ENCODE measurements at places on chromosomes 2 and 18.

- no peak for DNase-seq
Observed at GRCh38 chr2:207635468-207636200, 10.4 kb upstream of the METTL21A start.

GRCh38 chr2:227884511-227884947 is 13.1 kb downstream of the DAW1 start:
- DNase-seq: no peak

- DNase-seq: no peak
Observed at GRCh38 chr18:43034683-43035500, 80.6 kb downstream of the RIT2 start.

DNA sequence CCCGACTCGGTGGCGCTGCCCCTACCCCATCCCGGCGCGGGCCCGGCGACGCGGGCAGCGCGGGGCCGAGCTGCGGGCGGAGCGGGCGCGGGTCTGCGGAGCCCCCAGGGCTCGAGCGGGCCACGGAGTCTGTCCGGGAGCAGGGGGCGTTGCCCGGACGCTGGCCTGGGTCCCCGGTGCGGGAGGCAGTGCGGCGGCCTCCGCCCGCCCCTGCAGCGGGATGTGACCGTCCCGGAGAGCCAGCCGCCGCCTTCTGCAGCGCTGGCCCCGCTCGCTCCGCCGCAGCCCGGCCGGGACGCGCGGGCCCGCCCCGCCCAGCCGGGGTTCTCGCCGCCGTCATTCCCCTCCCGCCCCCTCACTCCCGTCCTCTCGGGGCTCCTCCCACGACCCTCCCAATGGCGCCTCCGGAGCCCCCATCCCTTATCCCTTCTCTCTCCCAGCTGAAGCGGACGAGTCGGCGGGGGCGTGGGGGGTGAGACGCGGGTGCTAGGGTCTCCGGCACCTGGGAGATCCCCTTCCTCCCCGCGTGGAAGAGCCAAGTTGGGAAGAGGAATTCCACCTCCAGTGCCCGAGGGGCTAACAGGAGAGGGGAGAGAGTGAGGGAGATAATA is at the start of gene FNDC4:
Gene FNDC4 (minus strand): TSS at position 257 of the 611 bp plus-strand sequence. CDS start 521 bp downstream, outside the sequence.
- DNase-seq: no peak

DNA sequence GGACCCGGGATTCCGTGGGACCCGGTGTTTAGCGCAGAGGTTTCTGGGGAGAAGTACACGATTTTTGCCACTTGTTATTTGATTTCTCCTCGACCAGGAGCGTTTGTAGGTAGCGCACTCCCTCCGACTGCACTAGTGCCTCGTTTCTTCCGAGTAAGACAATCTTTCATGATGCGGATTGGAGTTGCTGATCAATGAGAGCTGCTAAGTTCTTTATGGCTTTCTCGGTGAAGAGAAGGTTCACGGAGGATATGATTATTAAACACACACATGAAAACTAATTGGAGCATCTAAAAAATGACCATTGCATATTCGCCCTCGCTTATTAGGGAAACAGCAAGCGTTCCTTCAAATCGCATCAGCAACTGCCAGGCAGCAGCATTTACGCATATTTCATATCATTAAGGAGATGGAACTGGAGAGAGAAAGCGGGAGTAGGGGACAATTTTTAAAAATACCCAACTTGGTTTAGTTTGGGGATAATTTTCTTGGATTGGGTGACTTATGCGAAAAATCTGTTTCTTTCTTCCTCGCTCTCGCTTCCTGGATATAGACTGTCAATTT is 616 bp downstream of the EML6 start:
- DNase-seq: no peak

DNA sequence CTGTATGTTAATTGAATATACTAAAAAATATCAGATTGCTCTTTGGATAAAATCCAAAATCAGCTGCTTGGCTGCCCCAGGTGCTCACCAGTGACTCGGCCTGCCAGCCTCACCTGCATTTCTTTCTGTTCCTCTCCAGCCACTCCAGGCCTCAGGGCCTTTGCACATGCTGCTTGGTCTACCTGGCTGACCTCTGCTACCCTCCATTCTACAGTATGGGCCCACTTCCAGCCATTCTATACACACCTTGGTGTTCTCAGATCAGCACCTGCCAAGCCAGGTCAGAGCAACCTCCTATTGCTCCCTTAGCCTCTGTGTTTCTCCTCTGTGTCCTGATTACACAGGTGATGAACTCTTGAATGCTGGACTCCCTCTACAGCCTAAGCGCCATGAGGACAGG is 106.6 kb upstream of the TWIST2 start:
- no peak for DNase-seq

DNA sequence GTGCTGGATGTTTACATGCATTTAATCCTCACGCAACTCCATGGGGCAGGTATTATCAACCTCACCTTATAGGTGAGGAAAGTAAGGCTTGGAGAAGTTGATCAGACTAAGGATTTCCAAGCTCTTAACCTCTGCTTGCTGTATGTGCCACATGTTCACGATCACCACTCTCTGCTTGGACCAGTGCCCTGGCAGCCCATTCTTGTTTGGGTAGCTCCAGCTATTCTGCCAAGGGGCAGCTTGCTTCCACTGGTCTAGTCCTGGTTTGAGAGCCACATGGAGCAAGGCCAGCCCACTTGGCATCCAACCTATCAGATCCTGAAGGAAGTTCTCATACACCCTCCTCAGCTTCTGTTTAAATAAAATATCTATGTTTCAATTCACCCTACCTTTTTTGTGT is 14.3 kb downstream of the PLB1 start:
- DNase-seq: no peak

GRCh38 chr18:28735731-28736130 is 558.8 kb upstream of the CDH2 start:
- no peak for DNase-seq

DNA sequence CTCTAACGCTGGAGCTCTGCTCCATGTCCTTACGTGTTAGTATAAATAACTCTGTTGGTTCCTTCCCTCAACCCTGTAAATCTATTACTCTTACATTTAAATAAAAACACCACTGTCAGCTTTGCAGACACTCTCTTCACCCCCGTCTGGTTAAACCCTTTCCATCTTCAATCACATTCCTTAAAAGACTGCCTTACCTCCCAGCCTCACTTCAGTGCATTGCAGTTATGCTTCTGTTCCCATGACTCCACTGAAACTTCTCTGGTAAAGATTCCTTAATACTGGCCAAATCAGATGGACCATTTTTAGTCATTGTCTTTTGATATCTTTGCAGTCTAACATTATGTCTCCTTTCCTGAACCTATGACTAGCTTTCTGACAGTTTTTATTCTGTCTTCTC is 61.7 kb downstream of the EML4 start:
- DNase-seq: no peak

DNA sequence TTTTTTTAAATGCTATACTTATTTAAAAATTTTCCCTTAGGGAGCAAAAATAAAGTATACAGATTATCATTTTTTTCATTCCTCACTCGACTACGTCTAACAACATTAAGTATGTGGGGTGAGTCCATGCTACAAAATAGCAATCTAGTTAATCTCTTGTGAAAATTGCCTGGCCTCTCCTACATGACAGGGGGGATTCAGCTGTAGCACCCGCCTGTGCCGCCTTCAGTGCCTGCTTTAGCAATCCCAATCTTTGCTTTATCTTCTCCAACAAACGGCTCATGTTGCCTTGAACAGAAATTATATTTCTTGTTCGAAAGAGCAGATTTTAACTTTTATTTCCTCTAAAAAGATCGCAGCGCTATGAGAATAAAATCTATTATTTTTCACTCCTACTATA is 2.4 kb upstream of the SOX11 start:
- DNase-seq: no peak

GRCh38 chr2:30348825-30349224 is 98.2 kb upstream of the LCLAT1 start:
- DNase-seq: no peak

GRCh38 chr2:8934338-8934737 is 69.1 kb downstream of the MBOAT2 start:
- DNase-seq: no peak

- no peak for DNase-seq
Observed at GRCh38 chr2:130884503-130884902, 47.8 kb downstream of the ARHGEF4 start.

DNA sequence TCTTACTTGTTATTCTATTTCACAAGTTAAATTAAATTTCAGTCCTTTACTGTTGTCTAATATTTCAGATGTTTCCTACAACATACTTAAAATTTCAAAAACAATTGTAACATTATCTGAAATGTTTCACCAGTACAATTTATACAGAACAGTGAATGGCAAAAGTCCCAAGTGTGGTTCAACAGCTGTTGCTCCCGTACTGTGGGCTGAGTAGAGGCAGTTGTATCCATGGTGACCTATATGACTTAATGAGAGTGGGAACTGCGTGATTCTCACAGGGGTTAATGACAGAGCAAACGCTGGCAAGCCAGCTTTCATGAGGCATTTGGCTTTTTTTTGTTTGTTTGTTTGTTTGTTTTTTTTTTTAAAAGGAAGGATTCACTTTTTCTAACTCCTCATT is 5.3 kb upstream of the PLCL1 start:
- no peak for DNase-seq

- no peak for DNase-seq
Observed at GRCh38 chr2:102708847-102709559, 52.8 kb upstream of the TMEM182 start.

DNA sequence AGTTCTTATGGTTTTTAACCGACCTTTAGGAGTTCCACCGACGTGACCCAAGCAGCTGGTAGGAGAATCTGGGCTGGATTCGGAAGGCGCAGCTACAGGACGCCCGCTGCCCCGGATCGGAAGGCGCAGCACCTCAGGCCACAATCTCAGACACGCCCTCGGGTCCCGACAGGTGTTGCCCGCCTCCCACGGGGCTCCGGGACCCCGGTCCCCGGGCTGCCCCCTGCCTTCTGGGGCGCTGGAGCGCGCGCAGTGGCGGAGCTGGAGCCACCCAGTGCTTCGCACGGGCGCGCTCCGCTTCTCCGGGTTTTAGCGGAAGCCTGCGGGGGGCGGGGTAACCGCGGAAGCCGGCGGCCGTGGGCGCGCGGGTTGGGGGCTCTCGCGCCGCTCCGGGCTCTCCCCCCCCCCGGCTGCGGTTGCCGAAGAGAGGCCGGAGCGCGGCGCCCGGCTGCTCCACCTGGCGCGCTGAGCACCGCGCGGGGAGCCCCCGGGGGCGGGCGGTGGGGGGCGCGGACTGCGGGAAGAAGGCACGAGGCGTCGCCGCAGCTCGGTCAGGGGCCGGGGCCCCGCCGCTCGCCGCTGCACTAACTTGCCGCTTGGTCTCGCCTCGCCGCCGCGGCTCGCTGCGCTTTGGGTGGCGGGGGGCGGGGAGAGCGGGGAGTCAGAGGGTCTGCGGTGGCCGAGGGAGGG is 718.8 kb downstream of the DPP10 start:
- DNase-seq: no peak

DNA sequence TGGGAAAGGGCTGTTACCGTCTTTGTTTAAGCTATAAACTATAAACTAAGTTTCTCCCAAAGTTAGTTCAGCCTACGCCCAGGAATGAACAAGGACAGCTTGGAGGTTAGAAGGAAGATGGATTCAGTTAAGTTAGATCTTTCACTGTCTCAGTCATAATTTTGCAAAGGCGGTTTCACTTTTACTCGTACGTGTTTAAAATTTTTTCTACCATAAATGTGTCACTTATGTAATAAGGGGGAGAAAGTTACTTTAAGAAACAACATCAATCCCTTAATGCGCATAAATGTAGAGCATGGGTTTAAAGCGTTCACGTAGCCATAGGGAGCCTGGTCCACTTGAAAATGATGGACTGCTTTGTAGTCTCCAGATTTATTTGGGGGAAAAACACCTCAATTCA is 71.3 kb downstream of the SNORC start:
- DNase-seq: no peak

DNA sequence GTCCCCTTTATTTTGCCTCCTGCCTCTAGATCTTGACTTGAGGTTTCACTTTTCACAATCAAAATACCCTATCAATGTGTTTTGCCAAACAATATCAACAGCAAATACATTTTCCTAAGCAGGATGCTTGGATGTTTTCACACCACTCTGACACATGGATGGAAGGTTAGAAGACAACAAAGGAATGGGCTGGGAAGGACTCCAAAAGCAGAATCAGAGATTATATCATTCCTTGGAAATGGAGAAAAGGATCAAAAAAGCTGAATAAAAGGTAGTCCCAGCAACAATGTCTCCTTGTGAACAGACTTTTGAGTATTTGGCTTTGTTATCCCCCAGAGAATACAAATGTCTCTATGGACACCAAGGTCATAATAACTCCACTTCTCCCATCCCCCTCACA is 170.8 kb downstream of the ETAA1 start:
- no peak for DNase-seq

DNA sequence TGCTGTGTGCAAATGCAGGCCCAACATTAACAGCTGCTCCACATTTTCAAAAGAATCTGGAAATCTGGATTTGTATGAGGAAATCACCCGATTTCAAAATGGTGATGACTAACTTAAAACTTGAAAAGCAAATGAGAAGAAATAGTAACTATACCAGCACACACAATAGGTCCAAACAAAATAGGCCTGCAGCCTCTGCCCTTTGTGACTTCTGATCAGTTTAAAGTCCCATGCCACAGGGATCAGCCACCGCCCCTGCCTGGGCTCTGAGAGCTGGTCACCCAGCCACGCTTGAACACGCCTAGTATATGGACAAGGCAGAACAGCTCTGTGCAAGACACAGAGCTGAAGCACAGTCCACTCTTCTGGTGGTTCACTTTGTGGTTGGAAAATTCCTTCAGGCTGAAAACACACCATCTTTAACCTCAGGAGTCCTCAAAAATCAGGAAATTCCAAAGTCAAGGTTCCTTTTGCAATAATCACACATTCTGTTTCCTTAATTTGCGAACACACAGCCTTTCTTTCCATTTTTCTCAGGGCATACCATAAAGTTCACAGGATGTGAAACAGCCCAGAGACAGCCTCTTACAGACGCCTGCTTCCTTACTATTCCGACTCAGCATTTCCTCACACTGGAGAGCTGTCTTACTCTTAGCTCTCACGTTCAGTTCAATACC is 150.1 kb upstream of the RIOK3 start:
- no peak for DNase-seq

GRCh38 chr2:201996679-201997314 is 36.9 kb upstream of the FZD7 start:
- DNase-seq: no peak

DNA sequence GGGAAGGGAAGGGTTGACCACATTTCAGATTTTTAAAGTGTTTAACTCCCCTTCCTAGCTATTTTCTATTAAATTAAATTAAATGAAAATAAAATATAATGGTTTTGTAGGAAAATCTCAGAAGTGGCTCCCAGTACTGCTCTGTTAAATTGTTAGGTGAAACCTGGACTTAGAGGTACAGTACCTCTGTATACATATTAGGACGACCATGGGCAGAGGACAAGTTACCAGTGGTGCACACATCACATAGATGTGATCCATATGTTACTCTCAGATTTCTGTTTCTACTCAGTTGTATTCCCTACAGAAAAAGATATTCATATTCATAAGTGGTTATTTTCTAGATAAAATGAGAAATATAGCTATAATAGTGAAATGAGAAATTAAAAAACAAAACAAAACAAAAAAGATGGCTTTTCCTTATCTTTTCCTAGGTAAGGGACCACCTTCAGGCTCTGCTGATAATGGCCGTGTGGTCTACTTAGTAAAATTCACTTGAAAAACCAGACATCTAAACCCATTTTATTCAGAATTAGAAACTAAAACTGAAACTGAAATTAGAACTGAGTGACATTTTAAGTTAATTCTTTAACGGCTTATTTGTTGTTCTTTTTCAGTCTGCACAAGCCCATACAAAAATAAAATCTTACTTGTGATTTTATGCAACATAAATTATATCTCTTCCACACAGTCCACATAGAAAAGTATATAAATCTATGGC is 832.5 kb upstream of the CHAC2 start:
- DNase-seq: no peak

GRCh38 chr2:51071191-51071590 is 39.3 kb upstream of the NRXN1 start:
- no peak for DNase-seq

GRCh38 chr2:109218087-109218791 is 89.2 kb downstream of the SH3RF3 start:
- peak; percentile 38 for DNase-seq

Measured in naive B cell (primary cell).